ENCODE measurements at places on chromosomes 1 and 21.

DNA sequence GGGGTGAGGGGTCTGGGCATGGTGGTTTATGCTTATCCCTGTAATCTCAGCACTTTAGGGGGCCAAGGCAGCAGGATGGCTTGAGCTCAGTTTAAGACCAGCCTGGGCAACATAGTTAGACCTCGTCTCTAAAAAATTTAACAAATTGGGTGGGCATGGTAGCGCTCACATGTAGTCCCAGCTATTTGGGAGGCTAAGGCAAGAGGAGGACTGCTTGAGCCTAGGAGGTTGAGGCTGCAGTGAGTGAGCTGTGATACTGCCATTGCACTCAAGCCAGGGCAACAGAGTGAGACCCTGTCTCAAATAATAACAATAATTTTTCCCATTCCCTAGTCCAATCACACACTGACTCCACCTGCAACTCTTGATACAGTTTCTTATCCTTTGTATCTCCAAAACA is 6.3 kb downstream of the WASF2 start:
- DNase-seq = no peak

GRCh38 chr1:175678471-175678870 is 64.9 kb downstream of the TNR start:
- DNase-seq = no peak

GRCh38 chr1:155983191-155984024 is 5.1 kb upstream of the ARHGEF2 start:
- DNase-seq = no peak

GRCh38 chr1:156721535-156721934 is 6.7 kb upstream of the METTL25B start:
- DNase-seq = no peak

GRCh38 chr21:37565530-37566223 is 199.1 kb downstream of the DYRK1A start:
- DNase-seq = no peak

DNA sequence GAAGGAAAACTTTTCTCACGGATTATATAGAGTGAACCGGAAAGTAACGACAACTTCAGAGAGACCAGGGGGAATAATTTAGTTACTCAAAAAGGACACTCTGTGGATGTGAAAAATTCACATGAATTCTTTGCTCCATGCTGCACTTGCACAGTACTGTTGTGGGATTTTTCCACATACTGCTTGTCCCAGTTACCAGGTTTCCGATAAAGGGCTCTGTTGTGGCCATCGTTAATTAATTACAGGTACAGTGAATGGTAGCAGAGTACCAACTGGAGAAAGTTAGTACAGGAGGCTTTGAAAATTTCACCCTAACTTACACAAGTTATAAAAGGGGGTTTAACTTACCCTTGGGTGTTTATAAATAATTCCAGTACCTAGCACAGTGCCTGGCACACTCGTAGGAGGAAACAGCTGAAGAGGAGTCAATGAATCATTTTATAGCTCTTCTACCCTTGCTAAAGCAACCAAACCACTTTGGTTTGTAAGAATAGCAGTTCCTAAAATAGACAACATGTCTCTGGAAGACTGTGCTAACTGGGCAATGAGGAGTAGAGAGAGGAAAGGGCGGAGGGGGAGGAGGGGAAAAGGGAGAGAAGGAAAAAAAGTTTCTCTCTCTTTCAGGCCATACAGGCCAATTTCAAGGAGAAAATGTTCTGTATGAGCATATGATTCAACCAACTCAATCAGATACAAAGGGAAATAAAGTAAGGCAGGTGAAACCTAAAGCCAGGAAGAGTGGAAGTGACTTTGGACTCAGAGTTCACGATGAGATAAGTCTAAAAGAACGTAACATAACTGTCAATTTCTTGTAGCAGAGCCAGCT is 98.3 kb upstream of the MAGI3 start:
- DNase-seq = no peak

DNA sequence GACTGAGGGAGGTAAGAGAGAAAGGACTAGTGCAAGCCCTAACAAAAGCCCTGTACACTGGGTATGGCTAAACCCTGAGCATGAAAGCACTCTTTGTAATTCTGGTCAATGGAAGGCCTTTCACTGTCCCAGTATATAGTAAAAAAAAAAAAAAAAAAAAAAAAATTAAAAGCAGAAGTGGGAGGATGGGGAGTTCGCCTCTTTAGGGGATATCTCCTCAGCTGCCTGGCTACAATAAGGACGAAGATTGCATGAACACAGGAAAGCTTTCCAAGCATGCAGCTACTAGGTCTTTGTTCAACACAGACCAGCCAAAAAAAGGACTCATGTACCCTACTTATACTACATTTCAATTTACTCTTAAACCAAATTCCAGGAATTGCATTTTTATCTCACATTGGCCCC is 59.1 kb downstream of the EIF4G3 start:
- no peak for DNase-seq

GRCh38 chr1:10626791-10627410 is 152.2 kb downstream of the PEX14 start:
- DNase-seq = no peak

DNA sequence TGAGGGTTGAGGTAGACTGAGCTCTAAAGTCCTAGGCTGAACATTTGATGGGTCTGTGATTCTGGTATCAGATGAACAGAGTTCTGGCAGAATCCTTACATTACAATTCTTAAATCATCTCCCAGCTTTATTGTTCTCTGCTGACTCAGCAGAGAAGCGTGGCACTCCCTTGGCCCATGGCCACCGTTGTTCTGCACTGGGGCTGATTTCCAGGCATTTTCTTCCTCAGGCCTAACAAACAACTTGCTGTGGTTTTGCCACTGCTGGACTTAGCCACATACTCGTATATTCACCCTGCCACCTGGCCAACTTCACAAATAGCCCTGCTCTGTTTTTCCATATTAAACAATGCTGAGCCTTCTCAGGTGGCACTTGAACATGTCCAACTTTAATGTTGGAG is 223.2 kb downstream of the TNR start:
- no peak for DNase-seq

GRCh38 chr1:53111073-53111556 is 31.3 kb downstream of the SLC1A7 start:
- DNase-seq = peak; percentile 37

DNA sequence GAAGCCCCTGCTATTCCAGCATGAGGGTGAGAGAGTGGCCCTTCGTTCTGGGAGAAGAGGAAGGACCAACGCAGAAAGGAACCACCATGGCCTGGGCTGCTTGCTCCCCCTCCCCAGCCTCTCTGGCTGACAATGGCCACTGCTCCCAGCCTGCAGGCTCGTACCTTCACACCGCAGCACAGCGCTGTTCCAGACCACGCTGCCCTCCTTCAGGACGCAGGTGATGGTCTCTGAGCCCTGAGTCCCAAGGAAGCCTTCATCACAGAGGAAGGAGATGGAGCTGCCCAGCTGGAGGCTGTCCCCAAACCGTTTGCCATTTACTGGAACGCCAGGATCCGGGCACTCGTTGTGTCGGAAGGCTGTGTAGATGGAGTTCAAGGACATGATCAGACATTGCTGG is 124.9 kb upstream of the HMGB4 start:
- no peak for DNase-seq

Data from activated CD4-positive, alpha-beta T cell treated with anti-CD3 and anti-CD28 coated beads for 48 hours (primary cell).